ENCODE measurements at places on chromosomes 5 and 9.
A peak's percentile ranks its signal among the peaks of the same experiment; 100 is the strongest.

GRCh38 chr5:172429201-172429940 is 25.0 kb downstream of the SH3PXD2B start:
- peak; percentile 97 for DNase-seq

DNA sequence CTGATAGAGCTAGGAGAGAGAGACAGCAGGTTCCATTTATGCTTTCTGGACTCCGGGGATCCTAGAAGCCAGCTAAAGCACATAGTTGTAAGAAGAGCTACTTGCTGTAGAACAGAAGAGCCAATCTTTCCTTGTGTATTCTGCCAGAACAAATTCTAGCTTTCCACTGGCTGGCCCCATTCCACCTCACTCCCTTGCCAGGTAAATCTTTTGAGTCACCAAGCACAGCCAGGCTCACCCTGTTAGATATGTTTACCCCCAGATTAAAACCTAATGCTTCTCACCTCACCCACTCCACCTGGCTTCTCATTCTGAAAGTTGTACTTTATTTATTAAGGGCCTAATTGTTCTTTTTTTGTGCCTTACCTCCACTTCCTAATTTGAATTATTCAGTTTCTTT is 48.9 kb upstream of the CHD1 start:
- no peak for DNase-seq

DNA sequence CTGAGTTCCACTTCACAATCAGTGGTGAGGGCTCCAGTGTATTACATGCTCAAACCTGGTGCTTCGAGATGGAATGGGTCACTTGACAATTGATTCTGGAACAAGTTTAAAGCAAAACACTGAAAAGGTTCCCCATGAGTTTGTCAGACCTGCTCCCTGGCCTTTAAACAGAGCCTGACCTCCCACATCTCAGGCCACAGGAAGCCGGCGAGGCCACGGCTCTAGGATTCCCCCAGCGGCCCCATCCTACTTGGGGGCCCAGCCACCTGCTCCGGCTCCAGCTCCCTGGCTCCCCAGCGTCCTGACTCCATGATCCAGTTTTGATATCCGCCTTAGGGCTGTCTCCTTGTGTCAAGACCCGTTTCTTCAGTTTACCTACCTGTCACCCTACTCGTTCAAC is 62.0 kb downstream of the TTLL11 start:
- no peak for DNase-seq

- DNase-seq, result no peak
Observed at GRCh38 chr9:131885144-131885609, 145.3 kb upstream of the RAPGEF1 start.

GRCh38 chr5:128169401-128170017 is 85.9 kb downstream of the SLC12A2 start:
- DNase-seq, result no peak

All from inflammatory macrophage treated with lipopolysaccharide for 4 hours (primary cell).